ENCODE measurements at places on chromosomes 12 and 14.

DNA sequence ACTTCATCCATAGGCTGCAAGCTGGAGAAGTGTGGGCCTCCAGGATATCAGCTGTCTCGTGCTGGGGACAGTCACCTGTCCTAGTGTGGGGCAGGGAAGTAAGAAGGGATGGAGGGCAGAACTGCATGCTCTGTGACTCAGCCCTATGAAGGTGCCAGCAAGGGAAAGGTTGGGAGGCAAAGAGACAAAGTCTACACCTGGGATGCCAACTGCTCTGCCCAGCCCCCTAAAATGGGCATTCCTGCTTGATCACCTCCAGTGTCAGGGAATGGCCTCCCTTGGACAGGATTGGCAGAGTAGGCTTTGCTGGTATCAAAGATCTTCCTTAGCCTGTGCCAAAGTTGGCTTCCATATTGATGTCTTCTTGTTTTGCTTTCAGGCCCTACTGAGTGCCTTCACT is 335.0 kb downstream of the BCL11B start:
- DNase-seq, result no peak

GRCh38 chr14:96187216-96188031 is 17.2 kb upstream of the BDKRB2 start:
- no peak for DNase-seq

- DNase-seq, result no peak
These were observed 106.3 kb downstream of the PTCSC3 start for GRCh38 chr14:36070031-36070719.

DNA sequence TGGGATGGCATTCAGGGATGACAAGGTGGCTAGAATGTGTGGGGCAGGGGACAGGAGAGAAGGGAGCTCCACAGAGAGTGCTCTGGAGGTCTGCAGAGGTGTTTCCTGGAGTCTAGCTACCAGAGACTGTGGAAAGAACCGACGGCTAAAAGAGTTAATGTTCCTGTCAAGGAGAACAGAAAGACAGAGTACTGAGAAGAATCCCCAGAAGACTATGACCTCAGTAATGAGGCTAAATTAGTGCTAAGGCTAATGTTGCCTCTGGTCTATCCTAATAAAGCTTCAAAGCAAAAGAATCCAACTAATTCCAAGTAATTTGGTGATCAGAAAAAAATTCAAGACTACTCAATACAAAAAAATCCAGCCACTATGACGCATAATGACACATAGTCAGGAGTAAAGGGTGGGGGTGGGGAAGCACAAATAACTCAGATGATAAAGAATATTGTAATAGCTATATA is 44.7 kb downstream of the FERMT2 start:
- no peak for DNase-seq

- DNase-seq, result no peak
These were observed 68.6 kb upstream of the FERMT2 start for GRCh38 chr14:53019406-53019805.

DNA sequence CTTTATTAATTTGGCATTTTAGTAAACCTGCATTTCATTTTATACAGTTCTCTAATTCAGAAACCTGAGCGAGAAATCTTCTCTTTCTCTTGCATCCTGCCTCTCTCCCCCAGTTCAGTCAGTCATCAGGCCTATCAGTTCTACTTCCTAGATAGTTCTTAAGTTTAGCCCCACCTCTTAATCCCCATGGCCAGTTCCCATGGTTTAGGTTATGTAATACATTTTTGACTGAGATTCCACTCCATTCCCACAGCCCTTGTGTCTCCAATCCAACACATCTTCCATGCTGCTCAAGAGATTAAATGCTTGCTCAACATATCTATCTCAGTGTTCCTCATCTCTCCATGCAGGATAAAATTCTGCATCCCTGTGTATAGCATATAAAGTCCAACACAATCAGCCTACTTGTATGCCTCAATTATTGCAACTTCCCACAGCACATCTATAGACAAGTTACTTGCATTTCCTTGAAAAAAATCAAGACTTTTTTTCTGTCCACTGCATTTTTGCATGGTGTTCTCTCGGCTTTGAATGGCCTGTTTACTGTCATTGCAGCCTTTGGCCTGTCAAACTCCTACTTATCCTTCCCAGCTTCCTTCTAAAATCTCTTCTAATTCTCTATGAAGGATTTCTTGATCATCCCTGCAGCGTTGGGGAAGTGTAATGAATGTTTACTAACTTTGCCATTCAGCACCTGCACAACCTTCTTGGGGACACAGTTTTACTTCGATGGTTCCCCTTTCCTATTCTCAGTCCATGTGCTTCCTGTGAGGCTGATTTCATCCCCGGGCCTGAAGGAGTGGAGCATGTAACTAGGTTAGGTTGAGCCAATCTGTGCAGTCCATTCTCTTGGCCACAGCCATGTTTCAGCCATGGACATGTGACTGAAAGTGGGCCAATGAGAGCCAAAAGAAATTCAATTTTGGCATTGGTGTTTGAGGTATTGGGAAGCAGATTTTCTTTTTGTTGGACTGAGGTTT is 80.8 kb downstream of the DACT1 start:
- no peak for DNase-seq

- no peak for DNase-seq
These were observed 60.4 kb upstream of the IFNG-AS1 start for GRCh38 chr12:67928621-67929383.

- no peak for DNase-seq
These were observed 683 bp downstream of the CIPC start for GRCh38 chr14:77098529-77099353.

DNA sequence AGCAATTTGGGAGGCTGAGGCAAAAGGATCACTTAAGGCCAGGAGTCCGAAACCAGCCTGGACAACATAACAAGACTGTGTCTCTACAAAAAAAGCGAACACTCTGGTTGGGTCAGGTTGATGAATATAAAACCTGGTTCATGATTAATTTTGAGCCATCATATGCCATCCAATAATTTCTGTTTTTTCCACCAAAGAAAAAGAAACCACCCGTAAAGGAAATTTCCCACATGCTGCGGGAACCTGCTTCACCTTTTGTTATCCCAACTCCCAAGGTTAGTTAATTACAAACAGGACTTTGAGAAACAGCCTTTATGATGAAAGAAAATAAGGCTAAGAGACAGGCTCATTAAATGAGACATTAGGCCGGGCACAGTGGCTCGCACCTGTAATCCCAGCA is 24.1 kb upstream of the BICDL1 start:
- no peak for DNase-seq

DNA sequence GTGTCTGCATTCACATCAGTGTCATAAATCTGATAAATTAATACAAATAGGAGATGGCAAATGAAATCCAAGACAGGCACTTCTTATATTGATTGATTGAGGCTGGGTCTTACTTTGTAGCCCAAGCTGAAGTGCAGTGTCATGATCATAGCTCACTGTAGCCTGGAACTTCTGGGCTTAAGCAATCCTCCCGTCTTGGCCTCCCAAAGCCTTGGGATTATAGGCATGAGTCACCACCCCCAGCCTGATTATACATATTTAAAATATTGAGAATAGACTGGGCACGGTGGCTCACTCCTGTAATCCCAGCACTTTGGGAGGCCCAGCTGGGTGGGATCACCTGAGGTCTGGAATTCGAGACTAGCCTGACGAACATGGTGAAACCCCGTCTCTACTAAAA is 51.3 kb downstream of the MARK3 start:
- no peak for DNase-seq

GRCh38 chr12:94231709-94232108 is 83.3 kb downstream of the PLXNC1 start:
- DNase-seq, result no peak

GRCh38 chr12:93363841-93364297 is 13.9 kb upstream of the NUDT4 start:
- no peak for DNase-seq

- peak; percentile 82 for DNase-seq
These were observed at the start of gene TMTC2 for GRCh38 chr12:82686168-82687020. Gene TMTC2 (plus strand): TSS chr12:82686906.

DNA sequence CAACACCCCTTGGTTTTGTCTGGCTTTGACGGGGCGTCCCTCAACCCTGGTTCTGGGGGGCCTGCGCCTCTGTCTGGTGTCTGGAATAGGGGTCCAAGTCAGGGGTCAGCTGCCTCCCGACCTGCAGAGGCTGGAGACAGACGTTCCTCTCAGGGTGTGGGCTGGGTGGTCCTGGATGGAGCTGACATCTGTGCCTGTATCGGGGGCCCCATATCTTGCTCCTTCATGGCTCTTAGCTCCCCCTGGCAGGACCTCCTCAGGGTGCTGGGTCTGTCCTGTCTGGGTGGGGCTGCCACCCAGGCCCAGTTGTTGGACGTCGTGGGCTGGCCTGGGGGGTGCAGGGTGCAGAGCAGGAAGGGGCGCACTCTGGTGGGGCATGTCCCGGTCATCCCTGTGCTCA is 374.8 kb downstream of the TMEM121 start:
- DNase-seq, result no peak

GRCh38 chr14:60482743-60483142 is 3.1 kb downstream of the C14orf39 start:
- no peak for DNase-seq

DNA sequence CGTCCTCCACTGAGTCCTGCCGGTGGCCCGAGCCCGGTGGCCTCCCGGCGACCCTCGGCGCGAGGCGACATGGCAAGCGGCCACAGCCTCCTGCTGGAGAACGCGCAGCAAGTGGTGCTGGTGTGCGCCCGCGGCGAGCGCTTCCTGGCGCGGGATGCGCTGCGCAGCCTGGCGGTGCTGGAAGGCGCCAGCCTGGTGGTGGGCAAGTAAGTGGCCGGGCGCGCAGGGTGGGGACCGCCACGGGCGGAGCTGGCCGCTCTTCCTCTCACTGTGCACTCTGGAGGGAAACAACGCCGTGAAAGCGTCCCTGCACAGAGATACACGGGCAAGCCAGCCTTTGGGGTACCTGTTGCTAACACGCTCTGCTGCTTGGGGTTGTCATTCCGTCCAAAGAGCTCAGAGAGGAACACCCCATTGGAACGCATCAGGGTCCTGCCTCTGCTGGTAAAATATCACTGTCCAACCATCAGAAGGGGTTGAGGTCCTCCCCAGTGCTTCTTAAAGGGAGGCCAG is at the start of gene AMDHD1:
Gene AMDHD1 (plus strand): TSS at position 2 of the 513 bp plus-strand sequence. CDS start 68 bp downstream, at position 70.
- DNase-seq, result peak; percentile 44

DNA sequence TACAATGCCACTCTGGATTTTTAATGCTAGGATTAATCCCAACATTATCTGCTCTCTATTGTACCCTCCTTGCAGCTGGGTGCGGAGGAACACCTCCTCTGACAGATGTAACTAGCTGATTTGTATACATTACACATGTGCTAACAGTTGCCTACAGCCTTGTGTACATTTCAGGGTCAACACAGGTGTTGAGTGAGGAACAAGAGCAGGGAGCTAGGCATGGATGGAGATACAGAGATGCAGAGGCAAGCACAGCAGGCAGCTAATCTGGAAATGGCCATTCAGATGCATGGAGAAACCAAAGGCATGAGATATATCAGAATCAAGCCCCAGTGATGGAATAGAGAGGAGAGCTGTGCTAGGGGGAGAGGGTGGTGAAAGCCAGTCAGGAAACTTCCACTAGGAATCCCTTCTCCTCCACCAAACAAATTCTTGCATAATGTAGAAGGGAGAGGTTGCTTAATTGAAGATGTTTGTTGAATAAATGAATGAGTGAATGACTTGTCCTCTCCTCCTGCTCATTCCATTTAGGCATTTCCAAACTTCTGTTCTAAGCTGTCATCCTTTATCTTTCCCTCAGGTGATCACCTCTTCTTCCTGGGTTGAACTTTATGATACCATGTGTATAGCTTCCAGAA is 313.2 kb downstream of the ATP23 start:
- no peak for DNase-seq

DNA sequence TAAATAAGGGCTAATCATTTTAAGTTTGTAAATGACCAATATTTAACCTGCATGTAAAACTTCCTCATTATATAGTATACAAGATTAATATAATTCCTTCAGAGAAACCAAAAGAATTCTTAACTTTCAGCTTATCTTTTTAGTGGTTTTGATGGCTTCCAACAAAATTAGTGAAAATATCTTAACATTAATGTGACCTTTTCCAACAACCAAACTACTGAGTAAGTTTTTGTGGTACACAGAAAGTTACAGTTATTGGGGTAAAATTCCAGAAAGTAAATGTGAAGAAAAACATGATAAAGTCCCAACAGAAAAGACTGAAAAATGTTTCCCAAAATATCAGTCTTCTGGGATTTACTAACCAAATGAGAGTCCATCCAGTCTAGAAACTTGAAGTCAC is 111.0 kb upstream of the PDE3A start:
- no peak for DNase-seq

DNA sequence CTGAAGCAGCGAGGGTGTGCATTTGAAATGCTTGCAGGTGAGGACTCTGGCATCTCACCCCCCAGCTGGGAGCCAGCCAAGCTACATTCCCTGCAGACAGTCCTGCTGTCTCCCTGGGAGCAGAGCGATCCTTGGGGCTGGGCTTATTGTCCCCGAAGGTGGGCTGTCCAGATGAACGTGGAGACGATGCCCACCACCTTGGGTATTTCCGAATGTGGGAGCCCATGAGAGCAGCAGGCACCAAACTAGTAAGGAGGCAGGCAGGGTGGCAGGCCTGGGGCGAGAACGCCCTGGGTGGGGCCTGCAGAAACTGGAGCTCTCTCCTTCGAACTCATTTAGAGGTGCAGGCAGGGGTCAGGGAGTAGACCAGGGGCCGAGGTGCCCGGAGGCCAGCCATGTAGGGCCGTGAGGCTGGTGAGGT is 18.5 kb downstream of the ZBTB42 start:
- DNase-seq, result no peak

DNA sequence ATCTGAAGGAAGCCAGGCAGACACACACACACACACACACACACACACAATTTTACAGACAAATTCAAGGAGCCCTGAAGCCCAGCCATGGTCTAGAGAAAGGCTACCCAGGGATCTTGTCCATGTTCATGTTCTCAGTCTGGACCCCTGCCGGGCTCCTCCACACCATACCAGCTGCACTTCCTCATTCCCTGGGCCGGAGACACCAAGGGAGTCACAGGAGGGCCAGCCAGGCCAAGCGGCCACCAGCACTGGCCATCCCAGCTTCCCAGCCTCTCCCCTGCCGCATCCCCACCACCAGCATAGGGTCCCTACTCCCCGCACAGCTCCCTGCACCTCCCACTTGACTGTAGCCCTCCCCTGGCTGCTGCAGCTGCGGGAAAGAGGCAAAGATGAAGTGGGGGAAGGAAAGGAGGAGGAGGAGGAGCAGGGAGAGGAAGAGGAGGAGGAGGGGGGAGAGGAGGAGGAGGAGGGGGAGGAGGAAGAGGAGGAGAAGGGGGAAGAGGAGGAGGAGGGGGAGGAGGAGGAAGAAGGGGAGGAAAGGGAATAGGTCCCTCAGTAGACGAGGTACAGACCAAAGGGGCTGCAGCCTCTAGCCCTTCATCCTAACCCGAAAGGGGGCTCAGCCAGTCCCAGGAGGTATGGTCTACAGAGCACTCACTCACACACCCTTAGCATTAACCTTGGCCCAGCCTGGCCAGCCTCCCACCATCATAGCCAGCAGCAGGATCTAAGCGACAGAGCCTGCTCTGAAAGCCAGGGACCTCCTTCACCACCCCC is 293.2 kb downstream of the DPF3 start:
- no peak for DNase-seq

- no peak for DNase-seq
These were observed 84.8 kb downstream of the STON2 start for GRCh38 chr14:81315341-81315740.

GRCh38 chr14:77543240-77543551 is 44.6 kb upstream of the ISM2 start:
- no peak for DNase-seq

GRCh38 chr12:39923364-39923763 is 182.5 kb downstream of the SLC2A13 start:
- DNase-seq, result no peak

GRCh38 chr12:88805692-88806091 is 225.4 kb upstream of the KITLG start:
- DNase-seq, result no peak

- no peak for DNase-seq
These were observed 187.3 kb downstream of the CAND1 start for GRCh38 chr12:67456431-67456901.

GRCh38 chr12:48489012-48489411 is 6.7 kb downstream of the C12orf54 start:
- DNase-seq, result no peak

Measured in activated CD4-positive, alpha-beta T cell treated with anti-CD3 and anti-CD28 coated beads for 1 hour (primary cell).